ENCODE measurements at places on chromosomes 7 and 10.

- no peak for DNase-seq
Observed at GRCh38 chr7:139106959-139107358, 2.6 kb downstream of the ZC3HAV1 start.

- DNase-seq, result no peak
Observed at GRCh38 chr10:45373003-45373575, 927 bp upstream of the ALOX5 start.

DNA sequence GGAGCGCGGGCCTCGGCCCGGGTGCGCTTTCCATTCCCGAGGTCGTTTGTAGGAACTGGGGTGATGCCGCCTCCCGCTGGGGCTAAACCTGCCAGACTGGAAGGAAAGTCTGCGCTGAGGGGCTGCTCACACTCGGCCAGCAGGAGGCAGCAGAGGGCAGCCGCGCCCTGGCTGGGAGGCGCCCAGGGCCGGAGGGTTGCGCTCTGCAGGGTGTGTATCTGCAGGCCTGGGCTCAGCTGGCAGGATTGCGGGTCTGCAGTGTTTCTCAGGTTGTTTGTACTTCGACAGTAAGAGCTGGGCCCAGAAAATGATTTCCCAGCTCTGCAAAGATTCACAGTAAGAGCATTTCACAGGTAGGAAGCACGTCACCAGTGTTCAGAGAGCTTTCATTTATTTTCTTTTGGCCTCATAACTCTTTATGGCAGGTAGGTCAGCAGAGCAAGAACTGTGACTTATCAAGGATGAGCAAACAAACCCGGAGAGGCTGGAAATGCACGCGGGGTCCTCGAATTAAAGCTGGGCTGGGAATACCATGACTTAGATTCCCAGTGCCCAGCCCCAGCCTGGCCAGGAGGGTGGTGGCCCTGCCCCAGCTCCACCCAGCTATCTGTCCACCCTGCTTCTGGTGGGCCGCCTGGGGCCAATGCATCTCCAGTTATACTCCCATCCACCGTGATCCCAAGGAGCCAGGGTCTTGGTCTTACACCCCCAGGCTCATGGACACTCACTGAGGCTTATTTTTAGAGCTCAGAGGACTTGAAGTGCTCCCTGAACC is 15.2 kb upstream of the PPP2R2D start:
- no peak for DNase-seq

GRCh38 chr10:127300868-127301321 is 104.5 kb upstream of the INSYN2A start:
- DNase-seq, result no peak

- DNase-seq, result no peak
Observed at GRCh38 chr10:82980321-82980720, 1105.3 kb downstream of the NRG3 start.

GRCh38 chr10:113917636-113918035 is 63.2 kb downstream of the NHLRC2 start:
- DNase-seq, result no peak

GRCh38 chr10:73264423-73264822 is 12.0 kb upstream of the MRPS16 start:
- DNase-seq, result no peak

DNA sequence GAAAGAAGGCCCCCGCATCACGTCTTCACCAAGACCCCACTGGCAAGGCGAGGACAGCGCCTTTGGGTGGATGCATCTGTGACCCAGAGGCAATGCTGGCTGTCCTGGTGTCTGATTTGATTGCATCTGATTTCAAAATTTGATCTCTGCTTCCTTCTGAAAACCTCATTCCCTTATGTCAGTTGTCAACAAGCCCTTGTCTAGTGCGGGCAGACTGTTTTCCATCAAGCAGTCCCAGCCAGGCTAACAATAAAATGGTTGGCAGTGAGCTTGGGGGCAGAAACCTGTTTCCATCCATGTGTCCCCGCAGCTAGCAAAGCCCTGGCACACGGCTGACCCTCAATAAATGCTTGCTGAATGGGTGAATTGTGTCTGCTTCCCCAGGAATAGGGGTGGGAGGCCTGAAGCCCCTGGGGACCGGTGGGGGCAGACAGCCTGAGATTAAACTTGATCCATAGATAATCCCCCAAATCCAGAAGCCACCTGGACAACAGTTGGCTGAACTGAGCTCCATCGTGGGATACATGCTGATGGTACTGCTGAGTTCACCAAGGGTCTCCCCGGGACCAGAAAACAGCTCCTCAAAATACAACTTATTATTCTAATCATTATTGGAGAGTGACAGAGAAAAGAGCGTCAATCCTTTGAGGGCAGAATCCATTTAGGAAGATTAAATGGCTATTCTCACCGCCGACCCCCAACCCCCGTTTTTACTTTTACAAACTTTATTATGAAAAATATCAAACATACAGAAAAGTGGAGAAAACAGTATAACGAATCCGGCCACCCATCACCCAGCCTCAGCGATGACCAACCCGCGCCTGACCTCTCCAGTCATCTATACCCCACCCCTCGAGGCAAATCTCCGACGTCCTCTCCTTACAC is 912 bp upstream of the DUSP5 start:
- DNase-seq, result no peak

DNA sequence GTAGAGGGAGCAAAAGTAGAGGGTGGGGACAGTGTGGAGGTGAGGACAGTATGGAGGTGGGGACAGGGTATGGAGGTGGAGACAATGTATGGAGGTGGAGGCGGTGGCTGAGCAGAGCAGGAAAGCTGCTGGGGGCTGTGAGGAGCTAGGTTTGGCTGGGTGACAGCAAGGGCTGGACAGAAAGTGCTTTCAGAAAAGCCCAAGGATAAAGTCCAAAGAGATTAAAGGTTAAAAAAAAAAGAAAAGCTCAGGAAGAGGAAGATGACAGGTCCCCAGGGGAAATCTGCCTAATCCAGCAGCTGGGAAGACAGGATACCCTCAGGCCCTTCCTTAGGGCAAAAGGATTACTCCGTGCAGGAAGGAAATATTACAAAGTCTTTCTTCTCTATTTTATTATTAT is 32.1 kb upstream of the PFKFB3 start:
- no peak for DNase-seq
